Stimulated activated CD4-positive, alpha-beta T cell treated with anti-CD3 and anti-CD28 coated beads, Interleukin-15, amount 100 ng/mL, for 48 hours (primary cell): ENCODE measurements at places on chromosomes 1 and 21.

GRCh38 chr1:1436630-1437032, 1.1 kb downstream of the VWA1 start:
- DNase-seq = no peak

GRCh38 chr21:35075546-35075945, 26.4 kb upstream of the RUNX1 start:
- DNase-seq = no peak

- DNase-seq = no peak
Measured at GRCh38 chr1:87437663-87438295, 109.1 kb downstream of the LMO4 start.

DNA sequence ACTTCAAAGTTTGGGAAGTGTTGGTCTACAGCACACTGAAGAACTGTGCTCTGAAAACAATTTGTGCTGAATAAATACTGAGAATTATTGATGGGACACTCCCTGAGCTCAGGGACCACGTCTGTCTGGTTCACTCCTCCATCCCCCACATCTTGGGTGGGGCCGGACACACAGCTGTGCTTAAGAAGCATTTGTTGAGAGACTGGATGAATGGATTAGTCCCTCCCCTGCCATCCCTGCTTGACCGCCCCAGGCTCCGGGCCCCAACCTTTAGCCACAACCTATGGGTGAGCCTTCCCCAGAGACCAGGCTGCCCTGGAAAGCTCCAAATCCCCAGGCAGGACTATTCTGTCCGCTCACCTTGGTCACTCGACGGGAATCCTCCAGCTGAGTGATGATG, 7.5 kb downstream of the TRIM63 start:
- DNase-seq = no peak

DNA sequence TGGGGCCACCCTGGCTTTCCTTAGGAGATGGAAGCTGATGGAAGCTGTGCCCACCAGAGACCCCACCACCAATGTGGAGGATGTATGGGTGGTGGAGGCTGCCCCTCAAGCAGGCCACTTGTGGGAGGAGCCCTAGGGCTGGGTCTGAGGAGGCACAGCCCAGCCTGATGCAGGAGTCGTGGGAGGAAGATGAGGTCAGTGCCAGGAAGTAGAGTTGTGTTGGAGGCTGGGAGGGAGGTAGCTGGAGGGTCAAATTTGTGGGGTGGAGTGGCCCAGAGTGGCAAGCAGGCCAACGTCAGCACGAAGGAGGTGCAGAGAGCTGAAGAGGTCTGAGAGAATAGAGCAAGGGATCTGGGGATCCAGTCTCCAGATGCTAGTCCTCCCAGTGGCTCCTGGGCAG, 119.0 kb upstream of the USP24 start:
- no peak for DNase-seq

- no peak for DNase-seq
Measured at GRCh38 chr1:213325482-213325881, 274.4 kb downstream of the RPS6KC1 start.

GRCh38 chr1:183812686-183813569, 8.0 kb downstream of the RGL1 start:
- DNase-seq = no peak

- DNase-seq = no peak
Measured at GRCh38 chr1:194846488-194846887, 1660.1 kb upstream of the B3GALT2 start.

DNA sequence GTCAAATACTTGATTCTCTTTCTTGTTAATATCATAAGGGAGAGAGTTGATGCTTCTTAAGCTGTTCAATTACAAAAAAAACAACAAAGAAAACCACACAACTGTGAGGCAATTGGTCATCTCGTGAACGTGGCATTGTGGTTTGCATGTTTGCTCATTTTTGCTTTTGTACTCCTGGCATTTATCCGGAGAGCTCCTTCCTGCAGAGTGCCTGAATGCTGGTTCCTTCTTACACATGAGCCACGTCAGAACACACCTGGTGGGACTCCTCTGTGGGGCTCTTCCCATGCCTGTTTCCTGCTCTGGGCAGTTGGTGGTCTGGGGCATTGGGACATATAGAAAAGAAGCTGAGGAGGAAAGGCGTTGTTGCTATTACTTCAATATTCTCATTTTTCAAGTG, 25.7 kb downstream of the KCNK1 start:
- no peak for DNase-seq

- no peak for DNase-seq
Measured at GRCh38 chr1:168875831-168876230, 146.8 kb upstream of the DPT start.

DNA sequence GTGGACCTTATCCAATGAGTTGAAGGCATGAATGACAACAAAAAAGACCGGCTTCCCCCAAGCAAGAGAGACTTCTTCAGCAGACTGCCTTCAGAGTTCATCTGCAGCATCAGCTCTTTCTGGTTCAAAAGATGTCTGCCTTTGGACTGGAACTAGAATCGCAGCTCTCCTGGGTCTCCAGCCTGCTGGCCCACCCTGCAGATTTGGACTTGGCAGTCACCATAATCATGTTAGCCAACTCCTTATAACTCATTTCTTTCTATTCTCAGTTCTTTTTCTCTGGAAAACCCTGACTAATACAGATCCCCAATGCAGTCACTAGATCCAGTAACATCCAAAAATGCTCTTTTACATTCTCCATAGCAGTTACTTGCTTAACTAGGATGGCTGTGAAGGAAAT, 89.2 kb upstream of the MARK1 start:
- DNase-seq = no peak
